Cortex of kidney (tissue), 1 donor: ENCODE measurements at places on chromosomes 12 and 14.

GRCh38 chr12:129185855-129186254 is 332.6 kb downstream of the GLT1D1 start:
- DNase-seq = no peak

DNA sequence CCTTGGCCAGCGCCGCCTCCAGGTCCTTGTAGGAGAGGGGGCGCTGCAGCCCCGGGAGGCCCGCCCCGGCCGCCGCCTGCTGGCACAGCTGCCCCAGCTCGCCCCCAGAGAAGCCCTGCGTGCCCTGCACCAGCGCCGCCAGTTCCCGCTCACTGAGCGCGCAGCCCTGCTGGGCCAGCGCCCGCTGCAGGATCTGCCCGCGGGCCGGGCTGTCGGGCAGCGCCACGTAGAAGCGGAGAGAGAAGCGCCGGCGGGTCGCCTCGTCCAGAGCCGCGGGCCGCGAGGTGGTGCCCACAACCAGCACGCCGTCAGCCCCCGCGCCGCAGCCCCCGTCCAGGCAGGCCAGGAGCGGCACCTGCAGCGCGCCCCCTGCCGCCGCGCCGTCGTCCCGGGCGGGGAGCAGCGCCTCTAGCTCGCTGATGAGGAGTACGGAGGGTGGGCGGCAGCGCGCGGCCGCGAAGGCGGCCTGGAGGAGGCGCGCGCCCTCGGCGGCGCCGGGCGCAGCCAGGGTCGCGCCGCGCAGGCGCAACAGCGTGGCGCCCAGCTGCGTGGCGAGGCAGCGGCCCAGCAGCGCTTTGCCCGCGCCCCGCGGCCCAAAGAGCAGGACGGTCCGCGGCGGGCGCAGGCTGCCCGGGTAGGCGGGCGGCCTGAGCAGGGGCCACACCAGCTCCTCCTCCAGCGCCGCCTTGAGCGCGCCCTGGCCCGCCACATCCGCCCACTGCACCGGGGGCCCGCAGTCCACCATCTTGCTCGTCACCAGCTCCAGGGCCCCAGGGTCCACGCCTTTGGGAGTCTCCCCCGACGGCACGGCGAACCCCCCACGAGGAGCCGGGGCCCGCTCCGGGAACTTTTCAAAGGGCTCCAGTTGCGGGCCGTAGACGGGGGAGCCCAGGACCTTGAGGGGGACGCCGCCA is 27.7 kb downstream of the FIGNL2 start:
- DNase-seq = no peak

DNA sequence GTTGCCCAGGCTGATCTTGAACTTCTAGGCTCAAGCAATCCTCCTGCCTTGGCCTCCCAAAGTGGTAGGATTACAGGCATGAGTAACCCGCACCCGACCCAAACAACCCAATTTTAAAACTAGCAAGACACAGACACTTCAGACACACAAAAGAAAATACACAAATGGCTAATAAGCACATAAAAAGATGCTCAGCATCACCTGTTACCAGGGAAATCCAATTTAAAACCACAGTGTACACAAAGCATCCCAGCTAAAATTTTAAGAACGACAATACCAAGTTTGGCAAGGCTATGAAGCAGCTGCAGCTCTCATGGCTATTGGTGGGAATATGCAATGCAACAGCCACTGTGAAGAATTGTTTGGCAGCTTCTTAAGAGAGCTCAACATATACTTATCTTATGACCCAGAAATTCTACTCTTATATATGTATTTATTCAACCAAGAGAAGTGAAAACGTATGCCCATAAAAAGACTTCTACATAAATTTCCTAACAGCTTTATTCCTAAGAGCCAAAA is 42.0 kb downstream of the BDKRB1 start:
- no peak for DNase-seq

DNA sequence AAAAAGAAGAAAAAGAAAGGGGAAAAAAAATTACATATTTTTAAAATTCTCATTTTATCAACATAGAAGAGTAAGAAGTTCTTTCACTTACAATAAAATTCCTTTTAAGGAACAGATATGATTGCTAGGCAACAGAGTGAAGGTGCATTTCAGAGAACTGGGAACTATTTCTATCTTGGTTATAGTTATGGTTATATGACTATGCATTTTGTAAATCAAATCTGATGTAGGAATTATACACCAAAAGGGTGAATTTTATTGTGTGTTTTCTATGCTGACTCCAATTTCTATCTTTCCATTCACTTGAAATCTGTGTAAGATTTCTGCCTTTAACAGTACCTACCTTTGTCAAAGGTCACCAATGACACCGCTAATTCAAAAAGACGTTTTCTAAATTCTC is 50.1 kb downstream of the HNRNPC start:
- DNase-seq = no peak

DNA sequence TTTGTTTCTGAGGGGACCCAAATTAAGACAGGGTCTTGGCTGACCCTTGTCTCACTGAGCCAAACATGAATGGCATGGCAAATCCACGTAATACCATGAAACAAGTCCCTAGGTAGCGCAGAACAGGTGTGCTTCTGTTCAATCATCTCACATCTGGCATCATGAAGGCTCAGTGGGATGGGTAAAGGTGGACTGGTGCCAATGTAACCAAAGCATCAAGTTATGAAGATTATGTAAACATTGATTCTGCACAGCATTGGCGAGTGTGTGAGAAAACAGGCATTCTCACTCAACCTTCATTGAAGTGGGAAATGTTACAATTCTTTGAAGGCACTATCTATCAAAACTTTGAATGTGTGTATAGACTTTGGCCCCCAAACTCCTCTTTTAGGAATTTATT is 41.9 kb downstream of the PTGER2 start:
- no peak for DNase-seq

DNA sequence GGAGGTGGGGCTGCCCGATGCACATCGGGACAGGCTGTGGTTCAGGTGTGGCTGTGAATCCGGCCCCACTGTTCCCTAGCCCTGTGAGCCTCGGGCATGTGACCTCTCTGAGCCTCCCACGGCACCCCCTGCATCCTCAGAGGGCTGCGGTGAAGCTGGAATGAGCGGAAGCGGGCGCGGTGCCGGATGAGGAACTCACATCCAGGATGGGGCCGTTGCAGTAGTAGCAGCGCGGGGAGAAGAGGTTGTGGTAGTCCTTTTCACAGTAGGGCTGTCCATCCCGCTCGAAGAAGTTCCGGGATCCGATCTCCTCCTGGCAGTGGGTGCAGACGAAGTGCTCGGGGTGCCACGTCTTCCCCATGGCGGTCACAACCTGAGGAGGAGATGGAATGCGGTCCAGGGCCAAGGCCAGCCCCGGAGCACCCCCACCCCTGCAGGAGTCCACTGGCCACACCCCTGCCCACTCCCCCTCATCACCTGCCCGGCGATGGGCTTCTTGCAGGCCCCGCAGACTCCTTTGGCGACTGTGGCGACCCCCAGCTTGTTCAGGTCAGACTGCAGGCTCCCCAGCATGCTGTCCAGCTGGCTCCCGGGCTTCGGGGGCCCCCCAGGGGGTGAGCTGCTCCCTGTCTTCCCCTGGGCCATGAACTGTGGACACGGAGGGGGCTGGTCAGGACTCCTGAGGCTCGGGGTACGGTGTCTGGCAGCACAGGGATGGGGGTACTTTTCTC is 13.9 kb upstream of the RPLP0 start:
- DNase-seq = no peak

DNA sequence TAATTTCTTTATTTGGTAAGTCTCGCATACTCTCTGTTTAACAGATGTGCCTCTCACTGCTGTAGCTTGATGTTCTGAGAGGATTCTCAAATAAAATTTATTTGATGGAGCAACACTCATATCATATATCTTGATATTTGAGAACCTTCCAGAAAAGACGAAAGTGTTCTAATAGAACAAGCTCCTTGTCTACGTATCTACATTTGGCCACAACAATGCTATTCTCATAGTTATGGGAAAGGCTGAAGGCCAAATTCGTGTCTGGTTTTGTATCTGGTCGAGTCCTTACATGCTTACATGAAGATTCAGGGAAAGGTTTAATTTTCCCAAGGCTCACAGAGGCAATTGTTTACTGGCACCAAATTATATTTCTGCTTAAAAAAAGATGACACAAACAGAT is 186.7 kb upstream of the SLC38A2 start:
- no peak for DNase-seq

DNA sequence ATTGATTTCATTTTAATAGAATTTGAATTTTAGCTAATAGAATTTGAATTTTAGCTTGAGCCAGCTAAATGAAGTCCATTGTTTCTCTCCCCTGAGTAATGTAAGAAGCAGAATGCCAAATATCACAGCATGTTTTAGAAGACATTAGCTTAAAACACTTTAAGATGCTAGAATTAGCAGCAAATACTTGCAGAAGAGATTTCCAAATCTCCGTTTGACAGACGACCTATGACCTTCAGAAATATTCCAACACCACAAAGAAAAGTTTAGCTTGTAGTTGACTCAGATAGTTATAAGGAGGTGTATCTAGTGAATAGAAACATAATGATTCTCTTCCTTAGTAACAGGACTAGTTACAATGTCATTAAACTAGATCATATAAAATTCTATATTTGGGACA is 51.7 kb upstream of the MYF6 start:
- no peak for DNase-seq

DNA sequence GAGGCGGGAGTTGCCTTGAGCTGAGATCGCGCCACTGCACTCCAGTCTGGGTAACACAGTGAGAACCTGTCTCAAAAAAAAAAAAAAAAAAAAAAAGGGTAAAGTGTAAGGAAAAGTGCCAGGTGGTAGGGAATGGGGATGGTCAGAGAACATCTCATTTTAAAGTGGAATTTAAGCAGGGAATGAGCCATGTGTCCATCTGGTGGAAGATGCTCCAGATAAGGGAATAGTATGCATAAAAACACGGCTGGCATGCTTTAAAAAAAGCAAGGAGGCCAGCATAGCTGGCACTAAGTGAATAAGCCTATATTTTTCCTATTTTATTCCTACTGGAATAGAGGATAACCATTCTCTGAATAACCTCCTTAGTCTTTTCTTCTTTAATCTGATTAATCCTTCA is 33.7 kb downstream of the FAM186A start:
- no peak for DNase-seq

DNA sequence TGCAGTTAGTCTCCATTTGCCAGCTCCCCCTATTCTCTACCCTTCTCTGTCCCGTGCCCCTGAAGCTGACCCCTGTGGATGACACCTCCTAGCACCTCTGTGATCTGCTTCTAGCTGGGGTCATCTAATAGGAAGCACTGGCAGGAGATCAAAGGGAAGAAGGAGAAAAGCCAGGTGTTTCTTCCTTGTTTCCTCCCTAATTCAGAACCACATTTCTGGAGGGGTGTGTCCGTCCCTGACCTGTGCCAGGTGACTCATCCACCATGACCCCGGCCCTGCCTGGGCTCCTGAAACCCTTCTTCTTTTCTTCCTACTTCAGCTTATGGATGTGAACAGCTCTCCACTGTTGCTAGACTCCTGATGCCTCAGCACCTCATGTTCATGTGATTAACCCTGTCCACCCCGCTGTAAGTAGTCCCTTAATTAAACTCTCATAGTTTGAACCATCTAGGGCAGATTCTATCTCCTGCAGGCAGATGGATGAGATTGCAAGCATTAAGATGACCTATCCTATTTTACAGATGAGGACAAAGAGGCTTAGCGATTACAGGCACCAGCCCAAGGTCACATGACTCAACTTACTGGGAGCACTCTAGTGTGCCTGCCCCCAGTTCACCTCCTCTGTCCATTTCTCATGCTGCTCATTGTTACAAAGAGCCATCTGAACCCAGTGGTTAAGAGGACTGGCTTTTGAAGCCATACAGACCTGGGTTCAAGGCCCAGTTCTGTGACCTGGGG is 770.5 kb downstream of the MED13L start:
- no peak for DNase-seq

- DNase-seq = no peak
These were observed 87.6 kb downstream of the SEC23A start for GRCh38 chr14:39015360-39015961.

DNA sequence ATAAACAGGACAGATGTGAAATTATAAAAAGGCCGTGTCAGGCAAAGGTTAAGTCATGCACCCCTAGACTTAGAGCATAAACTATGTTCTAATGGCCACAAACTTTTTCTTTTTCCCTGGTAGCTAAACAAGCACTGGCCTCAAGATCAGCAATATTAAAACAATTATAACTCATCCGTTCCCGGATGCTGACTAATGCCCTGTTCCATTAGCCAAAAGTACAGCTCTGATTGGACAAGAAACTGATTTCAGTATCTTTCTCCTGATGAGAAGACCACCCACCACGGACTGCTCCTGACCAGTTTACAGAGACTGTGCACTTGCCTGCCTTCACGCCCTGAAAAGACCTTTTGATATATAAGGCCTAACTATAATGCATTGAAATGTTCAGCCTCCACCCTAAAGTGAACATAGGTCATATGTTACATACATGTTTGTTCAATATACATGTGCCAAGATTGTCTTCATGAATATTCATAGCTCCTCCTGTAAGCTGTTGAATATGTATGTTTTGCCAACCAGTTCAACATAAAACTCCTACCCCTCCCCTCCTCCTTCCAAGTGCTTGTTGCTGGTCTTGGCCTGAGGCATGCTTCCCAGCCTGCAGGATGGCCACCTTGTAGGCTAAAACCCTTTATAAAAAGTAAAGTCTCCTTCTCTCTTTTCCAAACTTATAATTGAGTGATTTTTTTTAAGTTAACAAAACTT is 162.0 kb downstream of the IPO8 start:
- no peak for DNase-seq

GRCh38 chr12:69064734-69065443 is 131.9 kb upstream of the CPM start:
- no peak for DNase-seq

DNA sequence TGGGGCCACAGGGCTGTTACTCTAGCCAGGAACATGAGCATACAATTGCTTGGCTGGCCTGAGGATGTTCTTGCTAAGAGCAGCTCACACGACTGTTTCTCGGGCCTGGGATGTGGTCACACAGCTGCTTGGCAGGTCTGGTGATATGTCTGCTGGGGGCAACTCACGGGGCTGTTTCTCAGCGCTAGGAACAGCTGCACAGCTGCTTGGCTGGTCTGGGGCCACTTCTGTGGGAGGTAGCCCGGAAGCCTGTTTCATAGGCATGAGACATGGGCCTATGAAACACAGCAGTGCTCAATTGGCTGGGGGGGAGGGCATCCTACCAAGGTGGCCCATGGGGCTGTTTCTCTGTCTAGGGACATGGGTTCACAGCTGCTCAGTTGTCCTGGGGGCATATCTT is 73.4 kb upstream of the DDHD1 start:
- no peak for DNase-seq

- no peak for DNase-seq
These were observed 67.4 kb upstream of the ACTN1 start for GRCh38 chr14:69046476-69046860.
